ENCODE measurements at places on chromosomes 2 and 18.

- no peak for DNase-seq
Measured at GRCh38 chr2:171814883-171815282, 79.2 kb downstream of the SLC25A12 start.

DNA sequence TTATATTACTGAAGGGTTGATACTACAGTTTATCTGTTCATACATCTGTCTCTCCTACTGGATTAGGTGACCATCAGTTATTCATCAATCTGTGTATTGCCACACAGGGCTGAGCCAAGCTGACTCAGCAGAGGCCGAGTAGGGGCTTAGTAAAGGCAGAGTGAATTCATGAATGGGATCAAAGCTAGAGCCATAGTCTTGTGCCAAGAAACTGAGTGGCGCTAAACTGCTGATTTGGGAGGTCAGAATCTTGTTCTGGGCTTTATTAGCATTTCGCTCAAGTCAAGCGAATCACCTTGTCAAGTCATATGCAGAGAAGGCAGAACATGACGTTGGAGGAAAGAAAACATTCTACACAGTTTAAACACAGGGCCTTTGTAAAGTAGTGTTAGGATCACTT lies 34.1 kb downstream of the SOCS6 start:
- DNase-seq, result no peak

DNA sequence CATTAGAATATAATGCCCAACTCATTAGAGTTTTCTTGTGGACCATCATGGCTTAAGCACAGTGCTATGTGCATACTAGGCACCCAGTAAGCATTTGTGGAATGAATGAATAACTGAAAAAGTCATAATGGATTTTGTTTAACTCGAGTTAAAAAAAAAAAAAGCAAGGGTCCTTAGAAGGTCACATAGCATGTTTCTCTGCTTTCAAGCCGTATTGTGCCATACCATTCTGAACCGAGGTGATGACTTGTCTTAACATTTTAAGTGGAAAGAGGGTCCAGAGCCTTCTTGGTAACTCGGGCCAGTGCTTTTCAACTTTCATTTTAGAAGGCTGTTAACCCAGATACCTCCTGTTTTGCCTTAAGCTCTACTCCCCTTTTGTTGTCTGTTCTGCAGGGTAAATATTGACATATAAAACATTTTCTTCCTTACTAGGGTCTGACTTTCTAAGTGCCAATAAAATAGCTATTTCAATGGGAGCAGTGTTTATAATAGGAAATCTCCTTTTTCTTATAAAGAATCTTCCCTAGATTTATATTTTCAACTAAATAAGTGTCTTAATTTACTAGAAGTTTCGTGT lies 787 bp upstream of the ADGRF3 start:
- no peak for DNase-seq

DNA sequence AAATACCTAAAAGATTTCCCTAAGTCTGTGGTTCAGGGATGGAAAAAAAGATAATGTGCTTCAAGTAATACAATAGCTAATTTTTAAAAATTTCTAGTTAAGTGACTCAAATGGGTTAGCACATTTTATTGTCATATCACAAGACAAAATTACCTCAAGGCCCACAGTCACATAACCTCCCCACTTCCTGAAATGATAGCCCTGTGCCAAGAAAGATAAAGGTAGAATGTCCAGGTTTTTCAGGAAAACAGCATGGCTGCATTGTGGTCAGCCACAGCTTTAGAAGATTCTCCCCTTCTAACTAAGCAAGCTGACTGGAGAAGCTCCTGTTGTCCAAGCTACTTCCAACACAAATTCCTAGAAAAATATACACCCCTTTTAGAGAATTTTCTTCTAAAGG lies 127.1 kb upstream of the SLC35G4 start:
- DNase-seq, result no peak

DNA sequence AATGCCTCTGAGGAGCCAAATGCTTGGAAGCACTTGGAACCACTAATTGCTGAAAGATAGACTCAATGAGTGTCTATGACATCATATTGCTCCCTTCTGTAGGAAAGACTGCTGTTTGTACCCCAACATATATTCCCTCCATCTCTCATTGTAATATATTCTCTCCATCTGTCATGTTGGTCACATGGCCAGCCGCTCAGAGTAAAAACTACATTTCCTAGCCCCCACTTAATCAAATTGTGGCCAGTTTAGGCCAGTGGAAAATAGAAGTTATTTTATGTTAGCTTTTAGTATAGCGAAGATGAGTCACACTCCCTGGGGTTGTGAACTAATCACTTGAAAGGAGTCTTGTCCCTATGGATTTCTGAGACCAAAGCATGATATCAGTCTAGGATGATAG lies 160.2 kb downstream of the HNMT start:
- DNase-seq, result no peak

- no peak for DNase-seq
Measured at GRCh38 chr18:53115876-53116585, 776.0 kb downstream of the DCC start.

DNA sequence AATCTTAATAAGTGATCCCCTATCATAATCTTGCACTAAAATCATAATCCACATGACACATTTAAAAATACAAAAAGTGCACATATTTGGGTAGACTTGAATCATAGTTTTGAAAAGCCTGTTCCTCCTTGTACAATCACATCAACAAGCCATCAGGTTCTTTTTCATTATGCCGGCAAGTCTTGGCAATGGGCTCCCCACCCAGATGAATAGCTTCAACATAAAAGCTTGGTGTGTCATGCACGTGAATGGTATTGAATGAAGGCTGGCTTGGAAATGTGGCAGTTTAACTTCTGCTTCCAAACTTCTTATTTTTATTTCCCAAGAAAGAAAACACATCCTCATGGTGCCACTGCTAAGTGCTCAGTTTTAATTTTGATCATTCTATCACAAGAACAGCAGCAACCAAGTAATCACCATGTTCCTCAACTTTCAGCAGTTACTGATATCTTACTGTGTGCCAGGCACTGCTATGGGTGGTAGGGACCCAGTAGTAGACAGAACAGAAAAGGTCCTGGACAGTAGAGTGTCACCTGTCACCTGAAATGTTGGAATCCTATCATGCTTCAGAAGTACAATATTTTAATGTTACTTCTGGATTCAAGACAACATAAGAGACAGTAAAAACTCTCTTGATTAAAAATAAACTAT lies 89.9 kb downstream of the AP1S3 start:
- no peak for DNase-seq

DNA sequence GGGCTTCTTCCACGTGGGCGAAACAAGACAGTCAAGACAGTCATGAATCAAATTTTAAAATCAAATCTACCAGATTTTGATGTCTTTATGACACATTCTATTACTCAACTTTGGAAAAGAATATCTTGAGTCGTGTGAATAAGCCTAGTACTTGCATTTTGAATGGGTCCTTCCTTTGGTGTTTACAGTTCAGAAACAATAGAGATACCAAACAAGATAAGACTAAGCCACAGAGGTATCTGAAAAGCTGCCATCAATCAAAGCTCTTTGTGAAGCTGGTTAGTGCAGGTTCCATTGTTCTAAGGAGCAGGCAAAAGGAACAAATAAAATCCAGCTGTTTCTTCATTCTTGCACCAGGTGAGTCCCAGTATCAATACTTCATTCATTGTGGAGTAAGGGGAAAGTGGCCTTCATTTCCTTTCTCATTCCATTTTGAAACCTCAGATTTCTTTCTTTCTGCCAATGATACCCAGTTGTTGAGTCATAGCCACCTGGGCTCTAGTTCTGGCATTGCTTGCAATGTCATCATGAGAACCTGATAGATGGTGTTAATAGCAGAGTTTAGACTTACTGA lies 151.7 kb upstream of the L3MBTL4 start:
- DNase-seq, result no peak

DNA sequence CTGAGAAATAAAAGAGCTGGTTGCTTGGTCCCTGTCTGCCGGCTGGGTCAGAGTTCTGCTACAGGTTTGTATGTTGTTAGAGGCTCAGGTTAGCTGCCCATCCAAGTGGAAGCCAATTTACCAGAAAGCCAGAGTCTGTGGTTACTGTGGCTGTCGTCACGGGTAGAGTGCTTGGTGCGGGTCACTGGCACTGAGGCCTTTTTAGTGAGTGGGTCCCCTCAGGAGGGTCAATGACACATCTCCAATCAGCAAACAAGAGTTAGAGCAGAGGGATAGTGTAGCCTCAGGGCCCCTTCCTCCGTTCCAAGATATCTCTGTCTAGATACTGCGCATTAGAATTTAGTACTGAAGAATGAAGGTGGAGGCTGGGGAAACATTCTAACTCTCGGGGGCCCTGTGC lies 41.2 kb downstream of the CTIF start:
- DNase-seq, result no peak

DNA sequence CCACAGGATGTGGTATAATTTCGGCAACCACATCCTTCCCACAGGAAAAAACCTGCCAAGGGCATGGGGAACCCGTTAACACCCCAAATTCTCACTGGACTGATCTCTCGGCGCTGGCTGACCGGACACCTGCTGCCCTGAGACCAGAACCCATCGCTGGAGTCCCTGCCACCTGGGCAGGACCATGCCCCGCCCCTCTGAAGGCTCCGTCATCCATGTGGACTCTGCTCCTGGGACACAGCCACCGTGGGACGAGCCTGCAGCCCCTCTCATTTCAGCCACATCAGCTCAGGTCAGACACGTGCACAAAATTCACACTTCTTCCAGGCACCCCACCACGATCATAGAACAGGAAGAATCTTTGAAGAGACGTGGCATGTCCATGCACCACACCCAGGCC lies 108.2 kb downstream of the ZNF516 start:
- no peak for DNase-seq

GRCh38 chr18:23188068-23188760 lies 52.9 kb downstream of the CABLES1 start:
- DNase-seq, result no peak

DNA sequence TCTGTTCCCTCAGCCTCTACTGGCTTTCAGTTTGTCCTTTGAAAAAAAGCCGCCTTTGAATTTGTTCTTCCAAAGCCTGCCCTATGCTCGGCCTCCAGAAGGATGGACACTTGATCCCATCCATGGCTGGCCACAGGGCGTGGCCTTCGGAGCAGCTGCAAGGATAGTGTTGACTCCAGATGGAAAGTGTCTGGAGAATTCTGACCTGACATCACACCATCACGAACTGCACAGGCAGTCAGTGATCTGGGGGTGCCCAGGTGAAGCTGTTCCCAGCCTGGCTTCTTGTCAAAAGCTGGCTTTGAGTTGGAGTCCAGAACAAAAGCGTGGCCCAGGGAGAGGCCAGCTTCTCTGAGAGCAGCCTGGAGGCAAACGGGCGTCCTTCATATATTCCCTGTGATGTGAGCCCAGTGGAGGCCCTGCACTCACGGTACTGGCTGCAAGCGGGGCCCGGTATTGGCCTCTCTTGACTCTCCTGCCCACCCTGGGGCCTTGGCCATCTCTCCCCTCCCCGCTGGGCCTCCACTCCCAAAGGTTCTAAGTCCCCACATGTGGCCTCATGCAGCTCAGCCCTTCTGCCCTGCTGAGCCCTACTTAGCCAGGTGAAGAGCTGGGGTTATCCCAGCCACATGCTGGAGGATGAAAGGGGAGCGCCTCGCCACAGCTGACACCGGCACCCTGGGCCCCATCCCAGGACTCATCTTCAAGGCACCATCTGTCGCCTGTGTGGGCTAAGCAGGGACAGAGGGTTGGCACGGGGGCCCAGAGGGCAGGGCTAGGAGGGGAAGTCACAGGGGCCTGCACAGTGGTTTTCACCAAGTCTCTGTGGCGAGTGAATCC lies 20.4 kb upstream of the ATOH8 start:
- DNase-seq, result no peak

DNA sequence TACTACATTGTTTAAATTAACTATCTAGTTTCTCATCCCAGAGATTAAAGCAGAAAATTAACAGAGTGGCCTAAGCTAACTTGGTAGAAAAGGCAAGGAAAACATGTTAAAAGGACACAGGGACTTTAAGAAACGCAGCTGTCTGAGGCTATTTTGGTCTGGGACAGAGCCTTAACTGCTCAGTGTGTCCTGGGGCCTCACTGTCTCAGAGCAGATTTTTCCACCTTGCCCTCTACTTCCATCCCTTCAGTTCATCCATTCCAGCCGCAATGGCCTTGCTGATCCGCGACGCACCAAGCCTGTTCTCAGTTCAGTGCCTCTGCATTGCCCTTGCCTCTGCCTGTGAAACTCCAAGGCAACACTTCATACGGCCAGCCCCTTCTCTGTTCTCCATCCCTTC lies 114.9 kb upstream of the OSR1 start:
- no peak for DNase-seq

GRCh38 chr2:5991305-5991968 lies 299.3 kb downstream of the SOX11 start:
- DNase-seq, result no peak
